ENCODE measurements at places on chromosomes 2 and 18.

DNA sequence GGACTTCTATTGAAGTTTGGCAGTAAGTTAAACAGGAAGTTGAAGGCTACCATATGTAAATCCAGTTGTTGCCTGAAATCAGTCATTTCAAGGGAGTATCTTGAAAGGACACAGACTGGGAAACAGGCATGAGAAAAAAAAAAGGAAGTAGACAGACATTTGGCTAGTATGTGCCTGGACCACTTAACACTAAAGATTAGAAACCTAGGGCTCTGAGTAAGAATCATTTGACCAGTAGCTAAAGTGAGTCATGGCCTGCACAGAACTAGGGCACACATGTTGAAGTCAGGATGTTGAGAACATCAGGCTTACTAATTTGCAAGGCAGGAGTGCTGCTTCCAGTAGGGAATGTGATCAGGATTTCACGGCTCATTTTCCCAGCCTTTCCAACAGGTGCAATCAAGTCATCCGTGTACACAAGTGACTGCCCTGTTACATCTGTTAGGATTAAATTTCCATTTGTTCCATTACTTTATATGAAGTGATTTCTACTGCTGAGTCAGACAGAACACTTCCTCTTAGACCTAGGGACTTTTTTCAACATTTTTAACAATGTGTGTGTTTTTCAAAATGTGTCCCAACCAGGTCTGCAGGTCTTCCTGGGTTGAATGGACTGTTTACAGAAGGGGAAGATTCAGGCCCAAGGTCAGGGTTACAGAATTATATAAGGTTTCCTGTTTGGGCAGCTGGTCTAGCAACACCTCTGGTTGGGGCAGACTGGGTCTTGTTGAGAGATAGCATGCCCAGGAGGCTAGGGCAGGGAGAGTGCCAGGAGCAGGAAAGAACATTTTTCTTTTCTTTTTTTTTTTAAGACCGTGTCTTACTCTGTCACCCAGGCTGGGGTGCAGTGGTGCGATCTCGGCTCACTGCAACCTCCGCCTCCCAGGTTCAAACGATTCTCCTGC lies 145.6 kb downstream of the TGIF1 start:
- peak; percentile 74 for DNase-seq

- DNase-seq: no peak
Measured at GRCh38 chr2:121387591-121388325, 102.8 kb upstream of the TFCP2L1 start.

DNA sequence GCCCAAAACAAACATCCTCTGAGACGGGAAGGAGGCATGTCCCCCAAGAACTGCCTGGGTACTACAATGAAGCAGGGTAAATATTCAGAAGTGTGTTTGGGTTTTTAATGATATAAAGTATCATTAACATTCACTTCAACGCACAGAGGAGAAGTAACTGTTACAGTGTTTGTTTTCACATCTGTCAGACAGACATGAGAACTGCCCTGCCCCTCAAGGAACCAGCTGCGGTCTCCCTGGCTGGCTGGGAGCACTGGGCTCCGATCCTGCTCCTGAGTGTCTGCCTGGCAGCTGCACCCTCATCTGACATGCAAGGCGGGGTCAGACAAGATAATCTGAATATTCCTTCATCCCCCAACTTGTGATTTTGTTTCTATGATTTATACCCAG lies 75.6 kb downstream of the MBP start:
- no peak for DNase-seq

DNA sequence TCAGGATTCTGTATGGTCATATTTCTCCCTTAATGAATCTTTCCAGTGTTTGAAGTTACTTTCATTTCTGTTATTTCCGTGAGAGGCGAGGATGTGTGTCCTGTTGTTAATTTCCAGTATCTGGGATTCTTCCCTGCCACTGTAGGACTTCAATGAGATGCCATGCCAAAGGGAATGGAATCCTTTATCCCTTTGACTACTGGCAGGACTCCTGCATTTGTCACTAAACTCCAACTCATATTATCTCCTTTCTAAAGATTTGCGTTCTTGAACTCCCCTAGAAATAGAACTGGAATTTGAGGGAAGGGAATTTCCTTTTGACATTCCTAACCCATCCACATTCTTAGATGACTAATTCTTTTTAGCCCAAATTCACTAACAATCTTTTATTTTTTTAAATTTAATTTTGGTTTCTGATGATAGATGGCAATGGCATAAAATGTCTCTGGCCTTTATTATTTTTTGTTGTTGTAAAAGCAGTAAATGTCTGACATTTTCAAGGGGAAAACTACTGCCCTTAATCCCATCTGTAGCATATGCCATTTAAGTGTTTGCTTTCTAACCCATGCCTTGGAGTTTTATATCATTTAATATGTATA lies 87.8 kb upstream of the EML6 start:
- DNase-seq: no peak

DNA sequence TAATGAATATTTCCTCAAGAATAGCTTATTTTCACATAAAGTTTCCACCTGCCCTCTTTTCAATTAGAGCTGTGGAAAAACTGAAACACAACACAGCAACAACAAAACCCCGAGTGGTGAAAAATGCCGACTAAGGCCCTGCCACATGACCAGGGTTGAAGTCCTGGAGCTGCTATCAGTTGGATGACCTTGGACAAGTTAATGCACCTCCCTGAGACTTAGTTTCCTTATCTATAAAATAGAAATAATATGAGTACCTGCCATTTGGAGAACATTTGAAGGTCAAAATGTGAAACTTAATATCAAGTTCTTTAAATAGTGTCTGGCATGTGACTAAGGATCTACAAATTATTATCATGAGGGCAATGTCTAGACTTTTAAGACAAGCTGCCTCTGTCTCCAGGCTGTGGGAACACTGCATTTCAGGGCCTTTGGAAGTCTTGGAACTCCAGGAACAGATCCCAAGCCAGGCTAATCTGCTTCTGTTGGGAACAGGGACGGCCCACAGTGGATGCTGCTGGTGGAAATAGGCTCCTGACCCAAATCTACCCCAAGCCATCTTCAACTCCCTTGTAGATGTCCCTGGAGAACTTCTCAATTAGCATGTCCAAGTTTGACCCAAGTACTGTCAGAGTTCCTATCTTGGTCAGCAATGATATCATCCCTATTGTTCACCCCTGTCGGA lies 42.0 kb upstream of the TRIB2 start:
- DNase-seq: no peak

DNA sequence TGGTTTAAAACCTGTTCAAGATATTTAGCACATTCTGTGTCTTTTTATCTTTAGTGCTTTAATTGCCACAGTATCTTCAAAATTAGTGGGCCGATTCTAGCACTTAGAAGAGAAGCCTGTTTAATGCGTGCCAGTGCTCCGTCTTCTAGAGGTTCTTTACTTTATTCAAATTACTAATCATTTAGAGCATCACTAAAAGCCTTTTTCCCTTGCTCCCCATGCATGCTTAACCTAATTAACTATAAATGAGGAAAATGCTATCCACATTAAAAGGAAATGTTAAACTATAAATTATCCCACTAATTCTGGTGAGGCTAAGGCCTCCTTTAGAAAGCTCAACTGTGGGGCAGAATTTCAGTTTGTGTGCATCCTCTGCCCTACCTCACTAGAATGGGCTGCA lies 31.5 kb upstream of the INSIG2 start:
- no peak for DNase-seq

GRCh38 chr2:1736997-1737480 lies 7.3 kb downstream of the PXDN start:
- DNase-seq: no peak

DNA sequence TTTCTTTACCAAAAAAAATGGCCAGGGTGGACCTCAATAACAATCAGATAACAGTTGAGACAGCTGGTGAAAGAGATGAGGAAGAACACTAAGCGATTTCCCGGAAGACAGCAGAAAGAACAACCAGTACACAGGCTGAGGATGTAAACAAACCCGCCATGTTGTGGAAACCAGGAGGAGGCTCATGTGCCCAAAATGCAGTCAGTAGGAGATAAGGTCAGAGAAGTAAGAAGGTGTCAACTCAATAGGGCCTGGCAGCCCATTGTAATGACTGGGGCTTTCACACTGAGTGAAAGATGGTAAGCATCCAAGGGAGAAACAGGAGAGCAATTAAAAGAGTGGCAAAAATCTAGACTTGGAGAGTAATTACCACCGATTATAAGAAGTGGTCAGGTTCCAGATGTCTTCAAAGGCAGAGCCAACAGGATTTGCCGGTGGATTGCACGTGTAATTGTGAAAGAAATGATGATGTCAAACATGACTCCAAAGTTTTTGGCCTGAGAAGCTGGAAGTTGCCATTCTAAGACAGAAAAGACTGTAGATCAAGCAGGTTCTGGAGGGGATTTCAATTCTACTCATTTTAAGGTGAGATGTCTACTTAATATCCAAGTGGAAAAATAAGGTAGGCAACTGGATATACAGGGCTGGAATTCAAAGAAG lies 77.7 kb upstream of the CYP1B1 start:
- no peak for DNase-seq

- DNase-seq: no peak
Measured at GRCh38 chr2:126883666-126884040, 15.0 kb upstream of the TEX51 start.

DNA sequence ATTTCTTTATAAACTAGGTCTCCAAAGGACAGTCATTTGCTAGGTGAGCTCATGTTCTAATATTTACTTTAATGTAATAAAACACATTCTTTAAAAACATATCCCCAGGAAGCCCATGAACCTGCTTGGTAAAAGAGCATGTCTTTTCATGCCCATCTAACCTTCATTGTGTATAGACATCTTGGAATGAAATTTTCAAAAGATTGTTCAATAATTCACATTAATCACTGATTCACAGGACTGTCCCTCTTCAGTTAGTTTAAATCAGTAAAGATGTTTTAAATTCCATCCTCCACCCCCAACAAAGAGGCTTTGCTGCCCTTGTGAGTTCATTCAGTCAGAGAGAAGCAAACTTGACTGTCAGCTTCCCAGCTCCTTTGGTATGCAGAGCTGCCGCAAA lies 633.4 kb upstream of the CELF4 start:
- no peak for DNase-seq

- DNase-seq: no peak
Measured at GRCh38 chr2:8412586-8412985, 269.3 kb upstream of the ID2 start.

- DNase-seq: no peak
Measured at GRCh38 chr2:182545420-182546167, 118.8 kb upstream of the PDE1A start.

DNA sequence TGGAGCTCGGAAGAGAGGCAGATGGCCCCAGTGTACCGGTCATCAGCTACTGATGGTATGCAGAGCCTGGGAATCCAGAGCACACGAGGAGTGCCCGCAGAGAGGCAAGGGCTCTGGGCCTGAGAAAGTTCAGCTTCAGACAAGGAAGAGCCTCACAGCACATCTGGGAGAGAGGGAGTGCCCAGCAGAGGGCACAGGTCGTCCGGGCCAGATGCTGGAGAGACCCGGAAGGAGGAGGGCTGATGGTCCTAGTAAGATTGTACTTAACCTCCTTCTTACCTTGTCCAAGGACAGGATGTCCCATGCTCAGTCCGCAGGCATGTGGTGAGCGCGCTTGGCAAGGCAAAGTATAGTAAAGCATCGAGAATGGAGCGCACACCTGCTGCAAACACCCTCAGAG lies 24.4 kb upstream of the CHMP1B start:
- no peak for DNase-seq

DNA sequence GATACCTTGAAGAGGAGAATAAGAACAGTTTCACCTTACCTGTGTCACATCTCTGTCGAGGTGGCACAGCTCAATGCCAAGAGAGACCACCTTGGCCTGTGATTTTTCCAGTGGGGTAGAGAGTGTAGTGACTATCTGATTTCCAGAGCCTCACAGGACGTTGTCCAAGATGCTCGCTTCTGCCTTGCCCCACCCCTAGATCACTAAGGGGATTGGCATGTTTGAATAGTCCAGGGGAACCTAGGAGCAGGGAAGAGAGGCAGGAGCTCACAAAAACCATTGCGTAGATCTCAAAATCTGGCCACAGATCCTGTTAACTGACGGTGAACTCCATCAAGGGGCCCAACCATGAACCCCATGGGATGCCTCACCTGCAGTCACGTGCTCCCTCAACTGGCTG lies 24.2 kb downstream of the TMEM178A start:
- DNase-seq: no peak

DNA sequence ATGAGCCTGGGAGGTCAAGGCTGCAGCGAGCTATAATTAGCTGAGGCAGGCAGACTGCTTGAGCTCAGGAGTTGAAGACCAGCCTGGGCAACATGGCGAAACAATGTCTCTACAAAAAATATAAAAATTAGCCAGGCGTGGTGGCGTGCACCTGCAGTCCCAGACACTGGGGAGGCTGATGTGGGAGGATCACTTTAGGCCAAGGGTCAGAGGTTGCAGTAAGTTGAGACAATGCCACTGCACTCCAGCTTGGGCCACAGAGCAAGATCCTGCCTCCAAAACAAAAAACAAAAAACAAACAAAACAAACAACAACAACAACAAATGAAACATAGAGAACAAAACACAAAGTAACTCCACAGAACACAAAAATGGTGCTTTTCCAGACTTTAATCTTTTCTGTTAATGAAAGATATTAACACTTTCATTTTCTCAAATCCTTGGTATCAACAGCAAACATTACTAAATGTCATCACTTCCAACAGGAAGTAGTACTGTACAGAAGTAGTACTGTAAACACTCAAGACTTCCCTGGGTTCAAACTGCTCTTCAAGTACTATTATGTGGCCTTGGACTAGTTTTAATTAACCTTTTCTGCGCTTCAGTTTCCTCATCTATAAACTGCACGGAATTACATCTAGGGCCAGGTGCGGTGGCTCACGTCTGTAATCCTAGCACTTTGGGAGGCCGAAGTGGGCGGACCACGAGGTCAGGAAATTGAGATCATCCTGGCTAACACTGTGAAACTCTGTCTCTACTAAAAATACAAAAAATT lies 27.9 kb downstream of the PUM2 start:
- no peak for DNase-seq

All from RWPE2 (cell line).